AML-193 (cell line): ENCODE measurements at places on chromosomes 2 and 18.

GRCh38 chr2:100887713-100888495, 68.0 kb downstream of the NPAS2 start:
- no peak for DNase-seq

- no peak for DNase-seq
These were observed 147.4 kb upstream of the REV1 start for GRCh38 chr2:99637159-99637697.

DNA sequence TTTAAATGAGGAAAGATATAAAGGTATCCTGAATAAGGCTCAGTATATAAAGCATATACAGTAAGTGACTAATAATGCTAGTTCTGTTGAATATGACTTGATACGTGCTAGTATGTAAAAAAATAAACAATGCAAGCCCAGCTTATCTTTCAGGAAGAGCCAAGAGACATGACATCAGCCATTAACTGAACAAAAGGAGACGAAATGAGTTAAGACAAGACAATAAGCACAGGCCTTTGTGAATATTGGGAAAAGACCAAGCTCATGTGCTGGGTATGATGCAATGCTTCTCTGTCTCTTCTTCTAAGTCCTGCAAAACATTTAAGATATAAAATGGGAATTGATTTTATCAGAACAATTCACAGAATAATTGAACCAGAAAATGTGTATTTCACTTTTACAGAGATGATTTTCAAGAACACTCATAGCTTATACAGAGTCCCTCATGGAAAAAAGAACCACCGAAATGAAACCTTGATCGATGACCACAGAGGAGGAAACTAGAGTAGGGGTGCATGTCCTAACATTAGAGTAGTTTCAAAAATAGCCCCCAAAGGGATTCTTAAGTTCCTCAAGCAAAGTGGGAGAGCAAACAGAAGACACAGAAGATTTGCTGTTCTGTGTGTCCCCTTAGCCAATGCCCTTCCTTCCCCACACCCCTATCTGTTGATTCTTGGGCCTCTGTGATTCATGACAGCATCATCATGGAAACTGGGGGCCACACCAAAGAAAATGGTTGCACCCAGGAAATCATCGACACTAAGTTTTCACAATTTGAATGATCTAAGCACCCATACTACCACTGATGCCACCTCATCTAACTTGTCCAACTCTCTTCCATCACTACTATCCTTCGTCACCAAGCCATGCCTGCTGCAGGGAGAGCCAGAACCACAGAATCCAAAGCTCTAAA, 68.0 kb upstream of the CRIM1 start:
- no peak for DNase-seq

GRCh38 chr2:128714851-128715312, 396.2 kb upstream of the HS6ST1 start:
- DNase-seq = no peak

DNA sequence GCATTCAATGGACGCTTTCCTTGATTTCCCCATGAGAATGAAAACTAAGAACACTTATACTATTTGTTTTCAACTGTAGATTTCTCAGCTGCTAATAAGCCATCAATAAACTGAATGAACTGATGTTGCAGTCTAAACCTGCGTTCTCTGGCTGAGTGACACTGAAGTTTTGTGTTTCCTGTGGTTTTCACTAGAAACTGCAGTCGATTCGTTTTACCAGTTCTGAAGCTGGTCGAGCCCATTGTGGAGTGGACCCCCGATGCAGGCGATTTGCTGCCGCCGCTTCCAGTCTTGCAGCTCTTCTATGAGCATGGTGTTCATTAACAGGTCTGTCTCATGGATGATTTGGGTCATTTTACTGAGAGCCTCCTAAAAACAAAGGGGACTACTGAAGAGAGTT, 50.6 kb upstream of the STAT1 start:
- no peak for DNase-seq

DNA sequence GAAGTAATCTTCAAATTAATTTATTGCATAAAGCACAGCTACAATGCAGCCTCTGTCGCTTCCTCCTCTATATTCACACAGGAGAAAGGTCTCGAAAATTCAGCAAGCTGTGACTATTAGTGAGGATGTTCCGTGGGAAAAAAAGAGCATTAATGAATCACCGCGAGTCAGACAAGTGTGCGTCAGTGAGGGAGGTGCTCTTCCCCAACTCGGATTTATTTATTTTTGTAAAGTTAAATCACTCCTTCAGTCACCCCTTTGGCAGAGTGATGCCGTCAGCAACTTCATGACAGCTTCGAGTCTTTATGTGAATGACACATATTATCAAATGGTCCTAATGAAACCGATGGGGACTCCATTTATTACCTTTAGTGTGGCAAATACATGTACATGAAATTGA, 648.9 kb upstream of the SALL3 start:
- no peak for DNase-seq

GRCh38 chr18:50189160-50189559, 5.8 kb downstream of the MYO5B start:
- DNase-seq = no peak

DNA sequence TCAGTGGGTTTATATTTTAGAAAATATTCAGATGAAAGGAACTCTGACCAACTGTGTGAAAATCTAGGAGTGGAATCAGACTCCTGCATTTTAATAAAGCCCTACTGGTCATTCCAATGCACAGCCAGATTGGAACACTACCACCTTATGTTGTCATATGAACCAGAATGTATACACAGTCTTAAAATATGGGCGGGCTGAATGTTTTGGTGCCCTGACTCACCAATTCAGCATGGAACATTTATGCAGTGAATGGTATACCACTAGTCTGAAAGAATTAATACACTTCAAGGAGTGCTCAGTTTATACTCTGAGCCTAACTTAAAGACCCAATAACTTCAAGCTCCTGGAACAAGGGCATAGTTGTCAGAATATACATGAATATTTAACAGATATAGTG, 280.9 kb upstream of the TCF4 start:
- no peak for DNase-seq

DNA sequence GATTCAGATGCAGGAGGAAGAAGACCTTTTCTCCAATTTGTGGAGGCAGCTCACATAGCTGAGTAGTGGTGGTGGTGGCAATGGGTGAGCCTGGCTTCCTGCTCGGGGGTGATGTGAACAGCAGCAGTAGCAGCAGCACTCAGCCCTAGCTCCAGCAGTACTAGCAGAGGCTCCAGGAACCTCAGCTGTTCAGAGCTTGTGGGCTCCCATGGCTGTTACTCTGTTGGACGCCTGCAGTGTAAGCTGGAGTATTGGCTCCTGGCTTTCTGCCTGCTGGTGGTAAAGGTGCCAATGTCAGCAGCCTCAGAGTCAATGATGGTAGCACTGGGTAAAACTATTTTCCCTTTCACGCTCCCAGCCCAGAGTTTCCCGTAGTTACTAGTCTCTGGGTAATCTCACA, 3.1 kb upstream of the SEH1L start:
- DNase-seq = no peak

- no peak for DNase-seq
These were observed 125.9 kb downstream of the MAP4K4 start for GRCh38 chr2:101823347-101823791.

- DNase-seq = no peak
These were observed 96.4 kb downstream of the LDLRAD4 start for GRCh38 chr18:13315000-13315399.

DNA sequence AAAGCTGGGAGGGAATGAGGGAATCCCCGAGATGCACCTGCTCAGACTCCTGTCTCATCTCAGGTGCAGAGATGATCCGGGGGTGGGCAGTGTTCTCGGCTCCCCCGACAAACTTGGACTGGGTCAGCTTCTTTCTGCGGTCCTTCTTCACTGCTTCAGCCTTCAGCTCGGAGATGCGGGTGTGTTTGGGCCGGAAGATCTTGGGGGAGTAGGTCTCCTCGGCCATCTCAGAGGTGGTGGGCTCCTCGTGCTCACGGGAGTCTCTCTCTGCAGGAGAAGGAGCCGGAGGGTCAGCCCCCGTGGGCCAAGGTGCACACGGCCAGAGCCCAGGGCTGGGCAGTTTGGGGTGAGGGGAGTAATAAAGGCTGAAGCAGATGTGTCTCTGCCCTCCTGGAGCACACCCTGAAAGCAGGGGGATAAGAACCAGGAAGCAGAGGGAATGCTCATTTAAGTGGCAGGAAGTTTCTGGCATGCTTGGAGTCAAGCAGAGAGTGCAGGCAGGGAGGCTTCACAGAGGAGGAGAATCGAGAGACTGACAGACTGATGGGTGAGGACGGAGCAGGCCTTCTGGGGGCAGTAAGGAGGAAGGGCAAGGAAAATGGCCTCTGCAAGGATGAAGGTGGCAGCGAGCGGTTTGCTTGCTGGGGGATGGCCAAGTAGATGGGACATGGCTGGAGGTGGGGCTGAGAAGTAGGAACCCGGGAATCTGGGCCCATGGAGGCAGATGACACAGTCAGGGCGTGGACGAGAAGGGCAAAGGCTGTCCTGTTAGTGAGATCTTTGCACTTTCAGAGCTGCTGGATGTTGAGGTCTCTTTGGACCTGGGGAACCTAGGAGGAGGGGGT, 16.3 kb downstream of the IGFBP5 start:
- DNase-seq = no peak

- DNase-seq = no peak
These were observed 113.6 kb downstream of the ETAA1 start for GRCh38 chr2:67510745-67511144.

GRCh38 chr18:12745095-12745795, 42.4 kb downstream of the PSMG2 start:
- DNase-seq = no peak

GRCh38 chr2:102005989-102006885, 14.5 kb downstream of the IL1R2 start:
- DNase-seq = peak; percentile 43

GRCh38 chr2:228657807-228658402, 476.4 kb upstream of the SPHKAP start:
- no peak for DNase-seq

DNA sequence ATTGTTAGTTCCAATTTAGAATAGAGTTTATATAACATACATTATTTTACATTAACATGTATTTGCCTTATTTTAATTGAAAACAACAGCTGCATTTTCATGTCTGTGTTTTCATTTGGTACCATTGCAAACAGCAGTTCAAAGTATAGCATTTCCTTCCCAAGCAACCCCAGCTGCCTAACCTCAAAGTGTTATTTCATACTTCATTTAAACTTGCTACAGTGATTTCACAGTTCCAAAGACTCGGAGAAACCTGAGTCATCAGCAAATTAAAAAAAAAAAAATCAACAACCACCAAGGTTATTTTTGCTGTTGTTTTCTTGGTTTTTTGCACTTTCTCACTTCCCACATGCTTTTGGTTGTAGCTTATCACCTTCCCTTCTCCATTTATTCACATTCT, 236.5 kb upstream of the SPHKAP start:
- no peak for DNase-seq

DNA sequence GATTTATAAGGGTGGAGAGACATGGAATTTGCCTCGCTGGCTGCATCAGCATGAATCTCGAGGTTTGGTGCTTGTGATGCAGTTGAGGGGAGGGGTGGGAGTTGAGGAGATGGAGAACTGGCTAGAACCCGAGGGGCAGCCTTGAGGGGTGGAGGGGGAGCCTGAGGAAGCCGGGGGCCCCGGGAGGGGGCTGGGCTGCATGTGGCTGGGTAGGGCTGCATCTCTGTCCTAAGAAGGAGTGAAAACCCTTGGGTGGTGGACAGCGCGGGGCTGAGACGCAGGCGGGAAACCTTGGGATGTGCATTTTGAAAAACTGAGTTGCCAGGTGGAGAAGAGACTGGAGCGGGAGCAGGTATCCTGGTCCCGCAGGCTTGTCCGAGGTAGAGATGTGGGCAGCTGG, 64.2 kb downstream of the SNTG2 start:
- DNase-seq = no peak

DNA sequence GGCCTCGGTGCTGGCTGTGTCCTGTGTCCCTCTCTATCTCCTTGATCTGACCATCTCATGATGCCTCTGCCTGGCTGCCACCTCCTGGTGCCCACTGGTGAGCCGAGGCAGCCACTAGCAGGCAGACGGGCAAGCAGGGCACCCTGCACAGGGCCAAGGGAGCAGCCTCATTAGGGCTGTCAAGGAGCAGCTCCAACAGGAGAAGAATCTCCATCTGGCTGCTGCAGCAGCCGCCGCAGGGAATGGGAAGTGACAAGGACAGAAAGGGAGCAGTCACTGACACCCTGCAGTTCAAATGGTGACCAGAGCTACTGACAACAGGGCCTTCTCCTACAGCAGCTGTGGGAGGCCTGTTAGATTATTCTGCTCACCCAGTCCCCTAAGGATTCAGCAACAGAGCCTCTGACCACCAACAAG, 32.6 kb downstream of the ALPK2 start:
- no peak for DNase-seq

DNA sequence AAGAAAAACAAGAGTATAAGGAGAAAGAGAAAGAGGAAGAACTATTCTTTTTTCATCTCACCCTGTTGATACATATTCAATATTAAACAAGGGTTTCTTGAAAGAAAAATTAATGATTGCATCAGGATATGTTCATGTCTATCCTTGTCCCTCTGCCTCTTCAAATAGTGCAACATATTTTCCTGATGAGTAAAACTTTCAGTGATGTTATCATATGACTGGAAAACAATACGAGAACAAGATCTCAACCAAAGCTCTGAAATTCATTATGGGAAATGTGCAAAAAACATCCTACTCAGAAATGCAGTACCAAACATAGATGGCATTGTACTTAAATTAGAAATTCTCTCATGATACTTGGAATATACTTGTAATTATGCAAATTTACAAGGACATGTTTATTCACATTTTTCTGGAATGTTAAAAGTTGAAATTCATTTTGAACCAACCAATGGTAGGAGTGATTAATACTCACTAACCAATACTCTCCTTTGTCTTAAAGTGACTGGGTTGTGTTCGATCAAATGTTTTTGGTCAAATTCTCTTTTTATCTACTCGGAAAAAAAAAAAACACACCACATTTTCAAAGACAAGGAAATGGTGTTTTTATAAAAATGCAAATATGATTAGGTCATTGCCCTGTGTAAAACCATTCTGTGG, 148.9 kb upstream of the GULP1 start:
- DNase-seq = no peak

DNA sequence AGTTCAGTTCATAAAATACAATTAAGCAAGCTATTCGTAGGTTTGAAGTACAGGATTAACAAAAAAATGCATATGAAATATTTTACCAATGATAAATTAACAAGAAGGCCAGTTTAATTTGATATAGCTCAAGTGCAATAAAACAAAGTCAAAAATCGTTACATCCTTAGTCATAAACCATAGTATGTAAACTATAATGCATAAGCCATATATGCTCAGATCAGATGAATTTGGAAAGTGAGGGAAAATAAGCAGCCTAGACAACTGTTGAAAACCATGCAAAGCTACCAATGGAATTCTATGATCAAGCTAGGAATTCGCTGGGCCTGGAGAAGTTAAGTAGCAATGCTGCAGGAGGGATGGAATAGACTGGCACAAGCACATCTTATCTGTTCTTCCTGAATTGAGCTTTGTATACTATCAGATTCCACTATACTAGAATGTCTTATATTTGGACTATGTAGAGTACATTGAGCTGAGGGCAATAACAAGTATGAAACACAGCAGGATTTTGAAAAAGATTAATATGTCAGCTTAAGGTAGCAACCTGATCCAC, 682.0 kb downstream of the IRS1 start:
- no peak for DNase-seq

DNA sequence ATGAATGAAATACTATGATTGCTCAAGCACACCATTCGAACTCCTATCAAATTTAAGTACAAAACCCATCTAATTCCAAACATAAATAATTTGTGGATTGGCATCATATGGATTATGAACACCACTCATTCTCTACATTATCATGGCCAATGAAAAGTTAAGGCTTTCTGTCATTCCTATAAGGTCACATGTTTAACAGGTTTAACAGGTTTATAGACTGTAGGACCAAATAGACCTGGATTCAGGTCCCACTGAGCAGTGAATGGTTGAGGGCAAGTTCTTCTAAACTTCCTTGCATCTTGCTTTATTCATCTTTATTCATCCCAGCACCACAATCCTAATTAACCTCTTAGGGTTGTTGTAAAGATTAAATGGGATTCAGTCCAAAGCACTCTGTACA, 33.4 kb downstream of the FBXO36 start:
- no peak for DNase-seq
